ENCODE measurements at places on chromosomes 16 and 17.

DNA sequence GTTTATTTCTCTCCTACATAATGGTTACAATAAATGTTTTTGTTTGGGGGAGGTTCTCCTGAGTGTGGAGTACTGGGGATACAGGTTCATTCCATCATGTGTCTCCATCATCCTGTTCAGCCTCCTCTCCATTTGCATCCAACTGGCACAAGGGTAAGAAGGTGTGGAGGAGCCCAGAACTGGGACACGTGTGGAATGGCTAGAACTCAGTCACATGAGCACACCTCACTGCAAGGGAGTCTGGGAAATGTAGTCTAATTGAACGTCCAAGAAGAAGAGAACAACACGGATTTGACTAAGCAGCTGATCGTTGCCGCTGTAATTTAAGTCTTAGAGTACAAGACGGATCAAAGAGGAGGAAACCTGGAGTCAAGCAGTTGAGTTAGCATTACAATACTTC lies 6.1 kb downstream of the OR1A1 start:
- no peak overlapping the region for H3K27ac ChIP-seq
- H3K27me3 ChIP-seq = no peaks in the 10 kb centered on the region
- no peaks in the 10 kb centered on the region for H3K36me3 ChIP-seq

DNA sequence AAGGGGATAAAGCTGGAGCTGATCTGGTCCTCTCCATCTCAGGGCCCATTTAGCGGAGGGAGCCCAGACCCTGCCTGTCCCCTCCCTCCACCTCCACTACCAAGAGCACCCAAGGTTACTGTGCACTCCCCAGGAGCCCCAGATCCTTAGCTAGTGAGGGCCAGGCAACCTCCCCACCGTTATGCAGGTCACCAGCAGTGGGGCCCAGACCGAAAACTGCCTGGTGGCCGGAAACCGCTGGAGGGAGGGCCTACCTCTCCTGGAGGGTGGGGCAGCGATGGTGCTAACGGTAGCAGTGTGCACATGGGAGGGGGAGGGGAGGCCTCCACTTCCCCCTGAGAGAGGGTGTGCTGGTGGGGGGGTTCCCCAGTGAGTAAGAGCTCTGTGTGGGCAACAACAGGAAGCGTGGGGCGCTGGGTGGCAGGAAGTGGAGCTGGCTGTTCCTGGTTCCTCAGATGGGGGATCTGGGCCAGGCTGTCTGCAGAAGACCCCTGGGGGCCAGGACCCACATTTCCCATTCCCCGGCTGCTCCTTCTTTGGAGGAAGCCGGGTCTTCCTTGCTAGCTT lies 4.4 kb downstream of the FMNL1 start:
- DNase-seq = peak; percentile 95
- peak overlapping the region; percentile 96 for H3K4me3 ChIP-seq
- no peaks in the 10 kb centered on the region for H3K27me3 ChIP-seq
- peaks cover 8% of the 10 kb centered on the region for H3K36me3 ChIP-seq
- H3K27ac ChIP-seq = peak overlapping the region; percentile 100

GRCh38 chr16:53689636-53690035 lies 14.0 kb downstream of the RPGRIP1L start:
- no peaks in the 10 kb centered on the region for H3K4me1 ChIP-seq
- no peaks in the 10 kb centered on the region for H3K36me3 ChIP-seq
- H3K27ac ChIP-seq = no peak overlapping the region
- H3K4me3 ChIP-seq = no peak overlapping the region
- H3K27me3 ChIP-seq = no peaks in the 10 kb centered on the region
- no peak for DNase-seq

DNA sequence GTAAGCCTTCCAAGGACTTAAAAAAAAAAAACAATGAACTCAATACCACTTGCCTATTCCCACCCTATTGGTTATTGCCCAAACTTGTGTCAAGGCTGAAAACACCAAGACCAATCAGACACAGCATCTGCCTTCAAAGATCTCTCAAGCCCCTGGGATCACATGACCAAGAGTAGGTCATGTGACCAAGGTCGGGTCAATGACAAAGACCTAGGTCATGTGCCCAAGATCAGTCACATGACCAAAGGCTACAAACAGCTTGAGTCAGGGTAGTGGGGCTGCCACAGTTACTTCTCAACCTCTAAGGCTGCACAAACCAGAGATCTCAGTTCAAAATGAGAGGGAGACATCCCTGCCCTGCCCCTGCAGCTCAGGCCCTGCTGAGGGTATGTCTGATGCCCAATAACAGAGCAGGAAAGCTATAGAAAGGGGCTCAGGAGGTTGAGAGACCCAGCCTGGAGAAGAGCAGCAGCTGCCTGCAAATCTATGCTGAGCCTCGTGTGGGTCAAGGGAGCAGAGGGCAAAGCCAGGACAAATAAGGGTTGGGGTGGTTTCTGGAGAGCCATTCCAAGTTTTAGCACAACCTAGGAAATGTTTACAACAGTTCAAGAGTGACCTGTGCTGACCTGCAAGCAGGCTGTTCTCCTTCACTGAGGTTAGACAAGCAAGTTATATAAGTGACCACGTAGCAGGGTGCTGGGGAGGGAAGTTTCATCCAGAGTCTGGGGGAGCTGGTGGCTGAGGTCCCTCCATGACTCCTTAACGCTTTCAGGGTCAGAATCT lies 48.8 kb downstream of the PIMREG start:
- no peaks in the 10 kb centered on the region for H3K36me3 ChIP-seq
- H3K27ac ChIP-seq = no peak overlapping the region

- H3K36me3 ChIP-seq = no peaks in the 10 kb centered on the region
- H3K27me3 ChIP-seq = peaks cover 61% of the 10 kb centered on the region
- no peak overlapping the region for H3K27ac ChIP-seq
- H3K4me1 ChIP-seq = peaks cover 43% of the 10 kb centered on the region
- DNase-seq = peak; percentile 38
Measured at GRCh38 chr17:56593086-56593645, 333 bp upstream of the NOG start.

DNA sequence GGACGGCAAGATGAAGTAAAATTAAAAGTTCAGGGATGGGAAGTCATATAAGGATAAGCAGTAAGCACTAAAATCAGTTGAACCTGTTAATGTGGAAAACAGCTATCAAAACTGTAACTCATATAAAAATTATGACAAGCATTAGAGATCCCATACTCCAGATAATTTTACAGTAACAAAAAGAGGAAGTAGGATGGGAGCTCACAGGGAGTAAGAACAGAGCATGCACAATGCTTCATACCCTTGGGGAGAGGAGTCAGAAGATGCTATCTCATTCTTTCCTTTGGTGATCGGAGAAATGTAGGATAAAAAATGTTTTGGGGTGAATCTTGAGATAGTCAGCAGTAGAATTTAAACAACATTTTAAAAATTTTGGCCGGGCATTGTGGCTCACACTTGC lies 164.7 kb upstream of the CACNG5 start:
- DNase-seq = no peak
- no peak overlapping the region for H3K27ac ChIP-seq
- peaks cover 37% of the 10 kb centered on the region for H3K4me1 ChIP-seq
- no peaks in the 10 kb centered on the region for H3K36me3 ChIP-seq
- no peak overlapping the region for H3K4me3 ChIP-seq
- H3K27me3 ChIP-seq = no peaks in the 10 kb centered on the region

DNA sequence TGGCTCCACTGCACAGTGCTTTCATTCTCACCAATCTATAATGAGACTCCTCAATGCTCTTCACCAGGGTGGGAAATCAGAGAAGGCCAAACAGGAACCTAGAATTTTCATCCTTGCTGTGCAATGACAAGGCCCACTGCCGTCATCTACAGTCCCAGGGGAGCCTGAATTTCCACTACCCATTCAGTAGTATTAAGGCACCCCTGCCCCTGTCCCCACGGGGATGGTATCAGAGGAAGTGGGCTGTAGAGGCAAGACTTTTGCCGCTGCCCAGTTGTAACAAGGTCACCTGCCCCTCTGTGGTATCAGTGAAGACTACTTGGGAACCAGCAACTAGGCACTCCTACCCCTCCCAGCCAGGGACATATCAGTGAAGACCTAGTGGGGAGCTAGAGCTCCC lies 104.5 kb downstream of the C16orf78 start:
- no peaks in the 10 kb centered on the region for H3K4me1 ChIP-seq
- no peak overlapping the region for H3K27ac ChIP-seq
- H3K27me3 ChIP-seq = peaks cover 19% of the 10 kb centered on the region
- no peaks in the 10 kb centered on the region for H3K36me3 ChIP-seq
